GM04504 (cell line): ENCODE measurements at places on chromosomes 16 and 17.

GRCh38 chr16:53745753-53746266 lies 41.9 kb downstream of the FTO start:
- DNase-seq, result no peak

DNA sequence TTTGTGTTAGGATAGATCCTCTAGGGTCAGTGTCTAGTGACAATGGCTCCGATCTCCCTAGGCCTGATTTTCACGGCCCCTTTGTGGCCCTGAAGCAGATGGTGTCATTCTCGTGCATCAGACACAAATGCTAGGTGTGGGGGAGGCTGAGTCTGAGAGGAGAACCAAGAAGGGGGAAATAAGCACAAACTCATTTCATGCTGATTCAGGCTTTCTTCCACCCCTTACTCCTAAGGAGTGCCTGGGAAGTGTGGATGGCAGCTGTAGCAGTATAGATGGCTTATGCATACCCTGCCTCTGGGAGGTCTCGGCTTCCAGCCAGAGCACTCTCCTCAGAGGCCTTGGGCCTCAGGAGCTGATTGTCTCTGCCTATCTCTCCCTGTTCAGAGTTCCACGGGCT lies 1.8 kb upstream of the WNK4 start:
- no peak for DNase-seq

GRCh38 chr17:76496464-76496863 lies 4.8 kb downstream of the RHBDF2 start:
- no peak for DNase-seq

DNA sequence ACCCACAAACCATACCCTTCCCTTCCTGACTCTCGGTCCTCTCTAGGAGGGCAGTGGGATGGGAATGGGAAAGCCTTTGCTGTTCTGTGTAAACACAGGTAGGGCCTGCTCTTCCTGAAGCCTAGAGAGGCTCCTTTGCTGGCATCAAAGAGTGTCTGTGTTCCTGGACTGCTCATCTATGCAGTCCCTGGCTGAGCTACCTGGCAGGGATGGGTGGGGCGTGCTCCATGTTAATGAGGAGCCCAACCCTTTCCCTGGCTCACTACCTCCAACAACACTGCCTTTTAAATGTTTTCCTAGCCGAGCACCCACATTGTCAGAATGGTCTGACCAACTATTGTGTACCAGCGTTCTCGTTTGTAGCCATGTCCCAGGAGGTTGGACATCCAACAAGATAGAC lies 26.6 kb upstream of the NAGLU start:
- no peak for DNase-seq

GRCh38 chr17:38879878-38880665 lies 10.2 kb downstream of the LASP1 start:
- peak; percentile 56 for DNase-seq

- no peak for DNase-seq
These were observed 181.5 kb downstream of the ZNF423 start for GRCh38 chr16:49674351-49674851.

DNA sequence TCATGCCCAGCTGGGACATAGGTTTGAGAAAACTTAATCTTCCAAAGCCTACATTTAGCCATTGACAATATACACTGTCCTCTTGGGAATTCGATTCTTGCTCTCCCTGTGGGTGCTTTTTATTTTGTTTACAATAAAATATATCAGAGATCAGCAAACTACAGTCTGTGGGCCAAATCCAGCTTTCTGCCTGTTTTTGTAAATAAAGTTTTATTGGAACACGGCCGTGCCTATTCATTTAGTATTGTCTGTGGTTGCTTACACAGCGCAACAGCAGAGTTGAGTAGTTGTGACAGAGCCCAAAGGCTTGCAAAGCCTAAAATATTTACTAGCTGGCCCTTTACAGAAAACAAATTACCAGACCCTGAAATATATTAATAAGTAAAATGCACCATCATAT lies 39.7 kb upstream of the DNAJA2 start:
- DNase-seq, result no peak

- DNase-seq, result no peak
These were observed 48.9 kb downstream of the NLRP1 start for GRCh38 chr17:5535436-5535835.

GRCh38 chr17:42857389-42857788 lies 6.4 kb downstream of the AOC3 start:
- no peak for DNase-seq
